Central memory CD4-positive, alpha-beta T cell (primary cell): ENCODE measurements at places on chromosomes 1 and 21.

DNA sequence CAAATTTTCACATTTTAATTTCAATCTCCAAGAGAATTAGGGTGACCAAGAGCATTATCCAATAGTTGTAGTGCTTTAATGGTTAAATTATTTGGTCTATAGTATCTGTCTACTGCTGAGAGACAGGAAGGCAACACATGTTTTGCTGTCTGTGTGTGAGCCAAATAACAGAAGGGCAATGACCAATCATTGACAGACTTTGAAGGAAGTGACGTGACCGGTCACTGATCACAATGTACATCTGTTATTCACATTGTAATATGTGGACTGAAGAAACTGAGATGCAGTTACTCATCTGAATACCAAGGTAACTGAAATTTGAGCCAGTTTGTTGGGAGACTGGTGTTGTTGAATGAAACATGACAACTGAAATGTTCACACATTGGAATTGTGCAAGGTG is 196.7 kb downstream of the LRRC40 start:
- DNase-seq = no peak

DNA sequence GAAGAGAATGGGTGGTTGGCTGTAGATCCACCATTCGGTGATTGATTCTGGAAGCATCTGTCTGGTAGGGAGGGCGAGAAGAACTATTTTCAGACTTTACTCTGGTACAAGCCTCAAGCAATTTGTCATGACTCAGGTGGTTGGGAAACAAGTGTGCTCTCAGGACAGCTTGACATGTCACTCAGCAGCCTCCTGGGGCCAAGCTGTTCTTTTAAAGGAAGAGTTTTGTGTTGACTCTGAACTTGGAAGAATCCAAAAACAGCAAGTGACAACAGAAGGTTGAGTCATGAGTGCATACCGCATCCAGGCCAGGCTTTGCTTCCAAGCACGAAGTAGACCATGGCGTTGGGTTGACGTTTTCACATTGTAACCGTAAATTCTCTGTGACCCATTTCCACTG is 65.9 kb downstream of the CLIC6 start:
- DNase-seq = no peak

- DNase-seq = no peak
These were observed 33.6 kb upstream of the RAP1GAP start for GRCh38 chr1:21702780-21703179.

GRCh38 chr1:164423136-164423535 is 135.8 kb upstream of the PBX1 start:
- DNase-seq = no peak

GRCh38 chr1:192793983-192794767 is 14.7 kb upstream of the RGS2 start:
- no peak for DNase-seq

DNA sequence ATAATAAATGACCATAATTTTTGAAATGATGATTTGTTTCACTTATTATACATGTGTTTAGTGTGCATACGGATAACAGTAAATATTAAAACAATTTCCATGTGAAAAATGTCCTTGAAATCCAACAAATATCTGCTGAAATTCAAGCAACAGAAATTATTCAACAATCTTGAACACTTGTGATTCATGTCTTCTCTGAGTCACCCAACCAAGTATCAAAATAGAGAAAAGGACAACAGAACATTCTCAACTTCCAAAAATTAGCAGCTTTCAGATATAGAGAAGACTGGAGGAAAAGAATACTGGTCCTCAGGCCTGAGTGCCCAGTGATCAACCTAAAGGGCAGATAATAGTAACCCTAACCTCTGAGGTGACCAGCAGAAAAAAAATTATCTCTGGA is 90.8 kb downstream of the VAV3 start:
- no peak for DNase-seq

- no peak for DNase-seq
These were observed 287.0 kb downstream of the GPATCH2 start for GRCh38 chr1:217343907-217344306.

DNA sequence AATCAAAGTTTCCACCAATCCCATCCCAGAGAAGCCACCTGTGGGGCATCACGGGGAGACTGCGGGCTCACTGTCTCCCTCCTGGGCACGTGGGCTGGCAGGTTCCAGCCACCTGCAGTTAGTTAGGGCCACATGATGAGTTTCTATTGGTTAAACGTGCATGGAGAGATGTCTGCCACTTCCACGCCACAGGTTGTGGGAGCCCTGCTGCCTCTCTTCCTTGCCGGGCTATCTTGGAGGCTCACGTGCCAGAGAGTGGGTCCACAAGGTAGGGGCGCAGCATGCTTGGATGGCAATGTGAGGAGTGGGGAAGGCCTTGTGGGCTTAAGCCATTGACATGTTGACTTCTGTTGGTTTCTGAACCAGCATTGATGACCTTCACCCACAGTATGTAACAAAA is 3.5 kb downstream of the KRTAP10-7 start:
- no peak for DNase-seq

DNA sequence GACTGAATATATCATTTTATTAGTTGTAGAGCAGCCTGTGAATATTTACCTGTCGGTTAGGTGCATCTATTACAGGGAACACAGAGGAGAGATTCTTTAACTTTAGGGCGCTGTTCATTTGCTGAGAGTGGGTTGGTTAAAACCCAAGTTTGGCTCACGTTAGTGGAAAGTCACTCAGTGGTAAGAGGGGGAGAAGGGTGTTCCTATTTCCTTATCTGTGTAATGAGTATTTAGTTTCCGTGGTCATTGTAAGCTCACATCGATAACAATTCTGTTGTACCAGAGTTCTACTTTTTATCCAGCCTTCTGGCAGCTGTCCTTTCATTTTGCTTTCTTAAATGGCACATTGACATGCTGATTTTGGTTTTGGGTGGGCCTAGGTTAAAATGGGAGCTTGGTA is 773.2 kb upstream of the ADAMTS5 start:
- DNase-seq = no peak

- DNase-seq = peak; percentile 64
These were observed 511 bp upstream of the RABGAP1L start for GRCh38 chr1:174158767-174159251.

GRCh38 chr1:56964349-56965017 is 1.3 kb downstream of the C8B start:
- DNase-seq = no peak

DNA sequence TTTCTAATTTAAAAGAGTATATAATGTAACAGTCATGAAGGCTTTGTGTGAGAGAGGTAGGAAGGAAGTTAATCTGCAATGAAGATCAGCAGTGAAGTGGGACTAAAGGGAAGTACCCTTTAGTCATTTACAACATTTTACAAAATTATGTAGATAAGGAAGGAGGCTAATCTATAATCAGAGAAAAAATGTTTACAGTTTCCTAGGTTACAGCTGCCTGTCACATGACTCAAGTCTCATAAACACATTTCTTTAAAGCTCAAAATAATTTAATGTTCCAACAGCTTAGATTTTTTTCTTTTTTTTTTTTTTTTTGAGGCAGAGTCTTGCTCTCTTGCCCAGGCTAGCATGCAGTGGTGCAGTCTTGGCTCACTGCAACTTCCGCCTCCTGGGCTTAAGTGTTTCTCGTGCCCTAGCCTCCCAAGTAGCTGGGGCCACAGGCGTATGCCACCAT is 26.2 kb upstream of the CAP1 start:
- peak; percentile 60 for DNase-seq

DNA sequence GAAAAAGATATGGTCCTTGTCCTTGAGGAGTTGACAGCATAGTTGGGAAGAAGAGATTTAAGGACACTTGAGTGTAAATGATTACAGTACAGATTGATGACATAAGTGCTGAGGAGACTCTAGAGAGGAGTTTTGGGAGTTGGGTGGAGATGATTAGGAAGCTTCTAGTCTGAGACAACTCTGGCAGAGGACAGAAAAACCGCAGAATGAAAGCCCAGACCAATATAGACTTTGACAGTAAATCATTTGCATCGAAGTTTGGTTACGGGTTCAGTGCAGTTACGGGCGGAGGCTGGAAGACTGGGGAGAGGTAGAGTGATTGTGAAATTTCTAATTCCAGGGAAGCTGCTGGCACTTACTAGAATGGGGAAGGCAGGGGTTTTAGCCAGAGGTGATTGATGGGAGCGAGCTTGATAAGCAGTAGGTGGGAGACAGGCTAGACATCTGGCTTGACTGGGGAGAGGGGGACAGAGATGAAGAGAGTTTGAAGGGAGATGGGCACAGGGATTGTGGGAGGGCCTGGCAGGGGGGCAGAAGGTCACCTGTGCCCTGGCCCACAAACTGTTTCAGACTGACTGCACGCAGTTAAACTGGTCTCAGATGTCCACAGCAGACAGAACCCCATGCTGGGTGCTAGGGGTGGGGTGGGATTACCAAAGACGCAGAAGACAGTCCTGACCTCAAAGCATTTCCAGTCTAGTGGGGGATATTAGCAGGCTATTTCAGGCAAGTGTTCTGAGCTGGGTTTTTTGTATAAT is 20.1 kb downstream of the SH2D2A start:
- no peak for DNase-seq

DNA sequence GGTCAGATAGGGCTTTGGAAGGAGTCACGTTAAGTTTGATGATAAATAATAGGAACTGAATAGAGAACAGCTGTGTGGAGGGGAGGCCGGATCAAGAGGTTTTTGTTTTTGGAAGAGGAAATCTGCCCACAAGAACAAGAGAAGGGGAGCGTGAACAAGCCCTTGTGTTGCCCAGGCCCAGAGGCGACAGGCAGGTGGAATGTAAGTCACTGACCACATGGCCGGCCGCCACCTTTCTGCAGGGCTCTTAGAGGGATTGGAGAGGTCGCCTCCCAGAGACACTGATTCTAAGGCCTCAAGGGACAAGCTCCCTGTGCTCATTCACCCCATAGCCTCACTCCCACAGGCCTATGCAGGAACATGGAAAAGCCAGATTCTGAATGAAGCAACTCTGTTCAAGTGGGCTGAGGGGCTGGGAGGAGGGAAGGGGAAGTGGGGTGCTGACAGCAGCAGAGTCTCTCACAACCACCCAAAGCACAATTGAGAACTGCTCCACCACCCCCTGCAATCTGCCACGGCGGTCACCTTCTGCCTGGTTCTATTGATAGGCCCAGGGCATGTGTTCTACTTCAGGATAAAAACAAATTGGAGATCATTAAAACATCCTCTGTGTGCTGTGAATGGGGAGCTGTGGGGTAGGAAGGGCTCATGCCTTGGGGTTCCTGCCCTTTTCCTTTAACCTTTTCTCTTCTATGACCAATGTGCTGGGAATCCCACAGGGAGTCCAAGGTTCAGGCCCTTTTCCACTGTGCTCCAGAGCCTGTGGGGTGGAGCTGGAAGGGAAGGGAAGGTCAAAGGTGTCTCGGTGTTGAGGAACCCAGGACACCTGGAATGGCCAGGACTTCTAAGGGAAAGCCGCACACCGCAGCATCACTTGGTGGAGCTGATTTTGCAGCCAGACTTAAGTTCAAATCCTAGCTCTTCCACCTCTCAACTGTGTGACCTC is 63.3 kb upstream of the PARP1 start:
- DNase-seq = no peak

GRCh38 chr1:9311029-9311428 is 18.3 kb downstream of the SPSB1 start:
- no peak for DNase-seq

- DNase-seq = no peak
These were observed 164.6 kb upstream of the GJB5 start for GRCh38 chr1:34590211-34590623.

GRCh38 chr1:67759066-67759465 is 74.1 kb downstream of the GADD45A start:
- no peak for DNase-seq

- DNase-seq = peak; percentile 17
These were observed at the start of gene GOLT1A for GRCh38 chr1:204213668-204214662. TSS of gene GOLT1A (minus strand) at chr1:204213988. CDS start at chr1:204213906, 82 bp downstream.

GRCh38 chr1:200373811-200374231 is 36.0 kb downstream of the ZNF281 start:
- no peak for DNase-seq

DNA sequence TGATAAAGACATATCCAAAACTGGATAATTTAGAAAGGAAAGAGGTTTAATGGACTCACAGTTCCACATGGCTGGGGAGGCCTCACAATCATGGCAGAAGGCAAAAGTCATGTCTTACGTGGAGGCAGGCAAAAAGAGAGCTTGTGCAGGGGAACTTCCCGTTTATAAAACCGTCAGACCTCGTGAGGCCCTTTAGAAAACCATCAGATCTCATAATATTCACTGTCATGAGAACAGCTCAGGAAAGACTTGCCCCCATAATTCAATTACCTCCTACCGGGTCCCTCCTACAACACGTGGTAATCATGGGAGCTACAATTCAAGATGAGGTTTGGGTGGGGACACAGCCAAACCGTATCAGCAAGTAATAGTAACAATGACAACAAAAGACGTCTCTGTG is 88.2 kb upstream of the SLC25A33 start:
- no peak for DNase-seq

- no peak for DNase-seq
These were observed 88.8 kb downstream of the STUM start for GRCh38 chr1:226637147-226637935.

DNA sequence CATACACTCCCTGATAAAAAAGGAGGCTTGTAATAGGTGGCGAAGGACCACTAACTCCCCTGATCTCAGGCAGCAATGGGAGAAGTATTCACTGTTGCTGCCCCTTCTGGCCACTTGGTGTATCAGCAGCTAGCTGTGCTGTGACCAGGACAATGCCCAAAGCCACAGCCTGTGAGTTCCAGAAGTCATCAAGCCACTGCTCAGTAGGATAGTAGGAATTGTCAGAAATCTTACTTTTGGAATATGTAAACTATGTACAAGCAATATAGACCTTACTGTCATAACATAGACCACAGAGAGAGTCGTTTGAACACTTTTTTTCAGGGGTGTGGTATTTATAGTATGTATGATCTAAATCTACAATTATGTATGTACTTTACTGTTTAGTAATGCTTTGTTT is 248.3 kb upstream of the CAMK1G start:
- no peak for DNase-seq

DNA sequence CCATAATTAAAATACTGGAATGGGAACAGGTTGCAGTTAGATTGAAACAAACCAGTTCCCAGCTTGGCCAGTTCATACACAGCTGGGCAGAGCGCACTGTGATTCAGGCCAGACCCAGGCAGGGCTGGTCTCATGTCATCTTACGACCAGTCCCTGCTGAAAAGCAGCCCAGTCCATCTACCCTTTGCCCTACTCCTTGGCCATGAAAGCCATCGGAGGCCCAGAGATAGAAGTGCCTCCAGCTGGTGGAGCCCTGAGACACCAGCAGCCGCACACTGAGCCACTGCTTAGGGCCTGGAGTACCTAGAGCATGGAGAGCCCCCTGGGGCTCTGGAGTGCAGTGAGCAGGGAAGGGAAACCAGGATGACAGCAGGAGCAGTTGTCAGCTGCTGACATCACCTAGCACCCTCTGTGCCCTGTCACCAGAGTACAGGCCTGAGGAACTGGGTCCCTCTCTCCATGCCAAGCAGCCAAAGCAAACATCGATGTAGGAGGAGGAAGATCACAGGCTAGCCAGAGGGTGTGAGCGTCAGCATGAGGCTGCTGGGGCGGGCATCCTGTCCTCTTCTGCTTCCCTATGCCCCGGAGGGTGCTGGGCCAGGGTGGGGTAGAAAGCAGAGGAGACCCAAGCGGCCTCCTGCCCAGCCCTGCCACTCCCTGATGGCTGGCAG is 34.2 kb upstream of the TMEM125 start:
- DNase-seq = no peak

- no peak for DNase-seq
These were observed 42.5 kb upstream of the IL10 start for GRCh38 chr1:206814716-206815341.

GRCh38 chr1:150829751-150830150 is 21.7 kb upstream of the CTSK start:
- no peak for DNase-seq
